ENCODE measurements at places on chromosomes 4 and X.

DNA sequence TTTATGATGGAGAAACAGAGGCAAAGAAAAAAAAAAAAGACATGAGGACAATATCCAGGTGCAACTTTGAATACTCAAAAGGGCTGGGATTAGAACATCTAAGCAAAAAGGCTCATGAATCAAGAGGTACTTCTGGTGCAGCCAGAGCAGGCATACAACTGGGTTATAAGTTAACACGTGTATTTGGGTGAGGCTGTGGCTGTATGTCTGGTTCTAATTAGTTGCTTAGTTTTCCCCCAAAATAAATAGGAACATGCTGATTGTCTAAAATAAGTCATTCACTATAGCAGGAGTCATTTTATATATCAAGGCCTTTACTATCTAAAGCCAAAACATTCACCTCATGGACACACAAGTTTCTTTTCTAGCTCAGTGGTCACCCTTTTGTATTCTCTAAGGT, 20.2 kb downstream of the NHS start:
- DNase-seq, result no peak

DNA sequence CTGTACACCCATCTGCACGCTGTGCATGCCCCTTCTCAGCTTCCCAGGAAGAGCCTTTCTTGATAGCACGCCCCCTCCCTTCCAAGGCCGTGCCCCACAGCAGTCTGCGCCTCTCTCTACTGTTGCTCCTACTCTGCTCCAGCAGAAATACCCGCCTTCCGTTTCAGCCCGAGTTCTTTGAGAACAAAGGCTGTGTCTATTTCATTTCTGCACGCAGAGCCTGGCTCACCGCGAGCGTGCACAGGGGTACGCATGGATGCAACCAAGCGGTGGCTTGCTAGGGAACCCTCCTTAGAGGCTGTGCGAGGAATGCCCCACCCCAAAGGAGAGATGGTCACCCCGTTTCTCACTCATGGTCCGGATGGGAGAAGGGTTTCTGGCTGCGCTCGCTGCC, 485 bp downstream of the AADAT start:
- no peak for DNase-seq

DNA sequence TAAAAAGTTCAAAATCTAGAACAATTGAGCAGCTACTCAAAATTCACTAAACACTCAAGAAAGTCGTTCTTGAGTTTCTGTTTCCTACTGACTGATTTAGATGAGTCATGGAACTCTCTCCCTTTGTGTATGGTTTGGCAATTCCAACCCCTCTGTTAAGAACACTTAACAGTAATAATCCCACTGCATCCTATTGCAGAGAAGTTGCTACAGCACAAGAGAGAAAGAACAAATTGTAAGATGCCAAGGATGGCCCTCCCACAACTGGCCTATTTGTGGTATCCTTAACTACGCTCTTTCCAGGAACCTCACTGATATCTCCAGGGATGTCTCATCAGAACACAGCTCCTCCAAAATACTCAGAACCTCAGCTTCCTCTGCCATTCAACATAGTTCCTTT, 701.8 kb upstream of the TENM3 start:
- DNase-seq, result no peak

- DNase-seq, result no peak
Observed at GRCh38 chrX:13047759-13048158, 3.3 kb upstream of the FAM9C start.

DNA sequence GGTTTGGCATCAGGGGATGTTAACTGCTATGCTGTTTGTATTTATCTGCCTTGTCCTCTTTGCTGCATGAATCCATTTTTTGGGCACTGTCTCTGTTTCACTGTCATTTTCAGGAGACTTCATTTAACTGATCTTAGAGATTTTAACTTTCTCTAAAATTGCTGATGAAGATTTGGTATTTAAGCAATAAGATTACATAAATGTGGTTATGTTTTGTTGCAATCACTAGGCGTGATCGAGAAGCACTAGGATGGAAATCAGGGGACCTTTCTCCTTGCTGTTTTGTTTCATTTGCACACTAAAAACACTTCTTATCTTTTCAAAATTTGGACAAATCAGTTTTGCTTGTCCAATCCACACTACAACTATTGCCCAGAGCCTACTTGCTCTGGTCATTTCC, 15.4 kb downstream of the CXCL2 start:
- DNase-seq, result no peak

DNA sequence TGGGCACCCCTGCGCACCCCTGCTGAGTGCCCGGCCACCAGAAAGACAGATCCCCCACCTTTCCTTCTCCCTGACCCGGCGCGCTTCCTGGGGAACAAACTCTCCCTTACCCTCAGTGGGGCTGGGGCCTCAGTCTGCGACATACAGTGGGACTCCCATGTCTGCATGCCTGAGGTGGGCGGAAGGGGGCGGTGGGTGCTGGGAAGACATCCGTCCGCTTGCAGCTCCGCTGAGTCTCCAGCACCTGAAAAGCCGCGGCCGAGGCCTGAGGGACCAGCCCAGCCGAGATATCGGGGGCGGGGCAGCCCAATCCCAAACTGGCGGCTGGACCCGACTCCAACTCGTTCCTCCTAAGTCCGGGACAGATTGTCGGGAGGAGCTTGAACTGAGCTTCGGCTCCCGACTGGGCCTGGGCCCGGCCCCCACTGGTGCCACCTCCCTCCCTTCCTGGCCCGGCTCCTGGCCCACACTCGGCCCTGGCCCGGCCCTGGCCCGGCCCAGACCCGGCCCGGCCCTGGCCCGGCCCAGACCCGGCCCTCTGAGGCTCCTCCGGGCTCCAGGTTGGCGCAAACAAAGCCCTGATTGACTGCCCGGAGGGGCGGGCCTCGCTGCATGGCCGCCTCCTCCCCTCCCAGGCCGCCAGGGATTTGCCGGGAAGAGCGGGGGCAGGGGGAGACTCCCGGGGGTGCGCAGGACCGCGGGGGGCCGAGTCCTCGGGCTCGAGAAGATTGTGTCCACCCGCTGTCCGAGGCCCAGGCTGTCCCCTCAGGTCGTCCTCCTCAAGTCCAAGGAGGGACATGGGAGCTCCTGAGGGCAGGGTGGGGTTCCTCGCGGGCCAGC, 877 bp upstream of the SLC16A2 start:
- DNase-seq, result peak; percentile 82

GRCh38 chr4:58767598-58767997, 1657.4 kb upstream of the IGFBP7 start:
- no peak for DNase-seq

DNA sequence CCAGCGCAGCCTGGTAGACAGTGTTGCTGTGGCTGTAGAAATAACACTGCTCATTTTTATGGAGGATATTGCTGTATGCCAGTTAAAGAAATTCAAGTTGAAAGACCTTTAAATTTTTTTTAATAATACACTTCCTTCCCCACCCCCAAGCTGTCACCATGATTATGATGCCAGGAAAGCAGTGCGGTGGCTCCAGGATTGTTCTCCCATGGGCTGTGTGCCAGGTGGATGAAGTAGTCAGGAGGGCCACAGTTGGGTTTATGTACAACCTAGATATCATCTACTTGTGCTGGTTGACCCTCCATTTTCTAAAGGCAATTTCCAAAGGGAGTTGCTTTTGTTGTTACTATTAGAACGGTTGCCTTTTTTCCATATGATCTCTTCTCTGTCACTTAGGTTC, 136.6 kb downstream of the AFF1 start:
- DNase-seq, result no peak

GRCh38 chr4:2045518-2045951, 13.6 kb upstream of the NAT8L start:
- DNase-seq, result peak; percentile 54

GRCh38 chrX:84453351-84454246, 48.7 kb downstream of the HDX start:
- DNase-seq, result no peak

GRCh38 chr4:159240687-159241086, 137.8 kb downstream of the RAPGEF2 start:
- no peak for DNase-seq

DNA sequence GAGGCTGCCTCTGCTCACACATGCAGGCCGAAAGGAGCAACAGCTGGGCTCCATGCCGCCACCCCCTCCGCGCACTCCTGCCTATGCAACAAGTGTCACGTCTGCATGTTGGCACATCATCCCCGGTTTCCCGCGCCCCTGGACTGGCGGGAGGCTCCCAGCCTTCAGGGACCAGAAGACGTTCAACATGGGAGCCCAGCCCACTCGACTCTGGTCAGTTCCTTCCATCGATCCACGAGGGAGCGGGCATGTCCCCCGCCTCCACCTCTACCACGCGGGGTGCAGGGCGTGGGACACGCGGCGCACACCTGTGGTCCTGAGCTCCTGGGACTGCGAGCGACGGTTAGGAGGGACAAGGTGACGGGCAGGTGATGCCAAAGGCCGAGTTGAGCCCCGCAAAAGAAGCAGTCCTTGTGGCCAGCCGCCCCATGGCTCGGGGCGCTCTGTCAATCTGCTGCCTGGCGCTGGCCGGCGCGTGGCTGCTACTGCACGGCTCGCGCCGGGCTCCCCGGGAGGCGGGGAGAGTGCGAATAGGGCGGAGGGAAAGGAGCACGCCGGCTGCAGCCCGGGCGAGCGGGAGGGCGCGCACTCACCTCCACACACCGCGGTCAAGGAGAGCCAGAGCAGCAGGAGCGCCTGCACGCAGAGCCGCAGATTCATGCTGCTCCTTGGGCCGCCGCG, 645 bp downstream of the APLN start:
- no peak for DNase-seq

DNA sequence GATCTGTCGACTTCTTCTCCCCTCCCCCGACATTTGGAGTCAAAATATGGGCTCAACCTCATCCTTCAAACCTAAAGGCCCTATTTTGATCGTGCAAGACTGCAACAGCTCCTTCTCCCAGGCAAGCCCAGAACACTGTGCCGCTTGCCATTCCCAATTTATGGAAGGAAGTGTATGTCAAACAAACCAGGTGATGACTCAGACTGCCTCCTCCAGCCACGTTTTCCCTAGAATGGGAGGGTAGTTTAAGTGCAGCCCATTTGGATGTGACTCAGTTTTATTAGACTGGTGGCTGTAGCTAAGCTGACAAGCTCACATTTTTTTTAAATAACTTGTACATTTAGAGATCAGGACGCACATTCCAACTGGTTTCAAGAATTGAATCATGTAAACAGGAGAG, 570.4 kb upstream of the DIPK2B start:
- DNase-seq, result no peak

DNA sequence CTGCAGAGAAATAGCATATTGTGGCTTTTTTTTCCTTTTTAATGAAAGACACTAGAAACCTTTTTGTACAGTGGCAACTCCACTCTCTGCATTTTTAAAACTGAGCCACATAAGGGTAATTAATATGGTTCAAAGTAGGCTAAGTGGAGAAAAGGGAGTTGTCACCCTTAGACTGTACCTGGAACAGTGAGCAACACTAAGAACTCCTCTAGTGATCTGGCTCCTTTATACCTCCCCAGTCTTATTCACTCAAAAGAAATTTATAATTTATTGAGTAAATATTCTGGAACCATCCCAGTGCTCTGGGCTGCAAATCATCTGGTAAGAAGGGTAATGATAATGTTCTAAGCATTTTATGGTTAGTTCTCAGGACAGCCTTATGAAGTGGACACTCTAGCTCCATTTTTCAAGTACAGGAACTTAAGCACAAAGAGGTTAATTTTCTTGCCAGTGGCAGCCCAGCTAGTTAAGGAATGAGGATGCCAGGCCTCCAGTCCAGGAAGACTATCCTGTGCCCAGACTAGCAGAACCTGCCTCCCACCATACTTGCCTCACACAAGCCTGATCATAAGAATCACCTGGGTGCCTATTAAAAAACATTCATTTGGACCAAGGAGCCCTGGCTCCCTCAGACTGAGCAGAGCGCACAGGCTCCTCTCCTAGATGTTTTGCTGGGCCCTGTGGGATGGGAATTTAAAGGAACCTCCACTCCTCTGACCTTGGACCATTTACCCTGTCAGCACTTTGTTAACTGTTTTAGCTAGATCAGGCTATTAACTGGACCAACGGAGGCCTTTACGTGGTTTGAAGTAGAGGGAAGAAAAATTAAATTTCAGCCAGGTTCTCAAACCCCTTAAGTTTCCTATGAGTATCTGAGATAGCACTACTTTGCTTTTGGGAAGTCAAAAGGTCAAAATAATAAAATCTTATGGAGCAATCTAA, 102.6 kb downstream of the PDE5A start:
- DNase-seq, result no peak

DNA sequence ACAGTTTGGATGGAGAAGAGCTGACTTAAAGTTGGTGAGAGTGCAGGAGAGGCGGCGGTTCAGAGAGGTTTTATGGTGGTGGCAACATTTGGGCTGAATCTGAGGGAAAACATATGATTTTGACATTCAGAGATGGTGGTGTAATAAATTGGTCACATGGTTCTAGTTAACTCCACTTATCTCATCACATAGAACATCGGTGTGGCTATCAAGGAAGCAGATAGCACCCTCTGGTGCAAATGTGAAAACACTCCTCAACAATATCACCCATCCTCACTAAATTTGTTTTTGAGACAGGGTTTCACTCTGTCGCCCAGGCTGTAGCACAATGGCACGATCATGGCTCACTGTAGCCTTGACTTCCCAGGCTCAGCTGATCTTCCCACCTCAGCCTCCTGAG, 28.8 kb downstream of the SUPT20HL2 start:
- no peak for DNase-seq

- DNase-seq, result no peak
Observed at GRCh38 chr4:26885912-26886274, 25.3 kb downstream of the STIM2 start.

GRCh38 chrX:78213331-78213730, 73.9 kb upstream of the TAF9B start:
- DNase-seq, result no peak

DNA sequence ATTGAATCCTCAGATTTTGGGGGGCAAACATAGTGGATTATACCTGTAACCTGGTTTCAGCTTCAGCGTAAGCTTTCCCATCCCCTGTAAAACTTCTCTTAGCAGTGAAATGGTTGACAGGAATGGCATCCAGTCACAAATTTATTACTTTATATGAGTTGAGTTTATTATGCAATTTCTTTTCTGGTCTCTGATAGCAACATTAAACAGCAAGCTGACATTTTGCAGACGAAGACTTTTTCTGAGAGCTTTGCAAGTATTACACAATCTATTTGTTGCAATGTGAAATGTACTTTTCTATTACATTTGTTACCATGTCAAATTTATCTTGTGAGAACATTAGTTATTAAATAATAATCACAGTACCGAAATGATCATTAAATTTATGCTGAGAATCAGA, 60.6 kb downstream of the GSPT2 start:
- no peak for DNase-seq

DNA sequence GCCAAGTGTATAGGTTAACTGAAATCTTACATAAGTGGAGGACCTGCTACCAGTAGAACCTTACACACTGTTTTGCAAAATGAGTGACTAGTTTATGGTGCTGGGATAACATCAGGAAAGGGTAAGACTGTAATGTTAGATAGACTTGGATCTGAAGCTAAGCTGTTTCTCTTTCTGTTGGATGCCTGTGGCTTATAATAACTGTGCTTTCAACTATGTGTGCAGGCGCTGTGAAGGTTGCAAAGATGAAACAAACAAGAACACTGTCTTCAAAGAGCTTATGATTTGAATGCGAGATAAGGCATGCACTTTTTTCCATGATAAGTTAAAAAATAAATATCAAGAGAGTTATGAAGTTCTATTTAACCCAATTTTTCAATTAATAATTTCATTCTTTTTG, 34.5 kb upstream of the LCORL start:
- DNase-seq, result no peak
